Esophagus mucosa (tissue), 1 donor: ENCODE measurements at places on chromosomes 3 and 15. TPM values are rescaled to one million over a fixed set of nuclear protein-coding genes. Genes with fewer than 3 reads are reported as not detected.

- ATAC-seq: peak; percentile 22
Observed at GRCh38 chr3:188861842-188862744, 309.7 kb upstream of the TPRG1 start.

DNA sequence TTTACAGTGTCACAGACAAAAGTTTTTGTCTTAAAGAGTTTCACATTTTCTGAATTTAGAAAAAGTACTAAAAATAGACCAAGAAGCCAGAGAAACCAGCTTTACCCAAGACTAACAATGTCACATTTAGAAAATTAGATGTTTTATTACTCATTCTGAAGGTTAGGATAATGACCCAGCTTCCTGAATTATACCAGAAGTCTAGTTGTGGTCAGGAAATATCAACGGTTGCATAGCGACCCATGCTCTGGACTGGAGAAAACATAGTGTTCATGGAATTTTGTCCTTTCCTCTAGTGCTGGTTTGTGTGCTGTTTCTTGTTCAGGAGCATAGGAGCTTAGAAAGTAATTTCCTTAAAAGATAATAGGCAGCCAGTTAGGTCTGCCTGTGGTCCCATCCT, 59.0 kb downstream of the DPPA2 start:
- no peak for ATAC-seq

DNA sequence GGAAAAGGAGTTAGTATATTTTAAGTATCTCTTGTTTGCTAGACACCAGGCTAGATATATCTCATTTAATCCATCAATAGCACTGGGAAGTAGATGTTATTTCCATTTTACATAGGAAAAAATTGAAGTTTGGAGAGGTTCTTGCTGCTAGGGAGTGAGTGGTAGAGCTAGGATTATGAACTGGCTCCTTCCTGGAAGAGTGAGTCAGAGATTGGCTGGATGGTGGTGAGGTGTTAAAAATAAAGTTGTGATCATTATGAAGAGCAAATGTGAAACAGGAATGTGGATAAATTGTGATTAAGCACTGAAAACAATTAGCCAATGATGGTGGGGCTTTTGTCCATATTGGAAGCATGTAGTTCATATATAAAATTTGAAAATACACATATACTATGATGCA, 234.2 kb downstream of the WNT5A start:
- no peak for ATAC-seq

The RAD51 gene
- 8.2 TPM for total RNA-seq

DNA sequence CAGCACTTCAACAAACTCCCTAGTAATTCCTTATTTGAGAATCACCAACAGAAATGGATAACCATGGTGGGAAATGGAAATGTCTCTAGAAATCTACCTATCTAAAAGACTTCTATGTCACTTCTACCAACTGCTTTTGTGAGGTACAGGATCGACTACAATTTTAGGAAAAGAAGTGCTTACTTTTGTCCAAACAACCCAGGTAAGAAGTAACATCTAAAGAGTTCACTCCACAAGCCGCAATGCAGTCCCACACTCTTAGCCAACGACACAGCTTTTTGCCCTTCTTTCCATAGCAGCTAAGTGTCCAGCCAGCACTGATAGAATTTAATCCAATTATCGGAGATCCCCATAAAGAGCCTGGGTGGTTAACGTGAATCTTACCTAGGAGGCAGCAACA, 28.1 kb downstream of the ANXA2 start:
- ATAC-seq: no peak

GRCh38 chr3:125418306-125418705, 43.2 kb upstream of the ZNF148 start:
- no peak for ATAC-seq

The CLRN1 gene
- not detected for total RNA-seq

The CTXN2 gene
- not detected for total RNA-seq

DNA sequence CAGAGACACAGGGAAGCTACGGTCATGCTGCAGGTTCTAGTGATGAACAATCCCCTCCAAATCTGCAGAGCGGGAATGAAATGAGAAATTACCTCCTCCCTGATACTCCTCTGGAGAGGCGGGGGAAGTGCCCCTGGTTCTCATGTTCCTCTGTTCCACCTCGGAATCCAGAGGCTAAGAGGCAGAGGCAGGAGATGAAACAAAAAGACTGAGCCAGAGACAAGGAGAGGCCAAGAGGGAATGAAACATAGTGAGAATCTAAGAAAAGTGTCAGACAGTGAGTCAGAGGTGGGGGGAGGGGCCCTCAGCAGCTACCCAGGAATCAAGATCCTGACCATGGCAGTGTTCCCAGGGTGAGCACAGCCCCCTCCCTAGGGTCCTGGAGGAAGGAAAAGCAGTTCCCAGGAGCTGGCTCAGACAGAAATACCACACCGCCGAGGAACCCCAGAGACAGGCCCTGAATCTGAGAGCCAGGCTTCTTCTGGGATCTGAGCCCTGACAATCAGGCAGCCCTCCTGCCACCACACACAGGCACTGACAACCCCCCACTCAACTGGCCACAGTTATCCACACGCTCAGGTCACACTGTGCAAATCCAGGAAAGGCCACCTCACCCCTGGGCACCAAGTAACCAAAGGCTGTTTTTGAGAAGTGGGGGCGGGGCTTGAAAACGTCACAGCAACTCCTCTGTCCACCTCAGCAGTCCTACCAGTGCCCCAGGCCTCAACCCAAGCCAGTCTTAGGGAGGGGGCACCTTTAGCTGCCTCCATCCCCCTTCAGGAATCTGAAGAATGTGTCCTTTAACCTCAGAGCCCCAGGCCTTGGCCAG, 2.4 kb downstream of the CSRNP1 start:
- ATAC-seq: peak; percentile 9

GRCh38 chr15:81308260-81308659, 15.7 kb downstream of the STARD5 start:
- ATAC-seq: no peak

- ATAC-seq: no peak
Observed at GRCh38 chr3:141949972-141950371, 73.5 kb downstream of the ATP1B3 start.

GRCh38 chr3:178198329-178198728, 337.9 kb upstream of the KCNMB2 start:
- ATAC-seq: no peak

The INSYN1 gene
- total RNA-seq: 5.1 TPM

DNA sequence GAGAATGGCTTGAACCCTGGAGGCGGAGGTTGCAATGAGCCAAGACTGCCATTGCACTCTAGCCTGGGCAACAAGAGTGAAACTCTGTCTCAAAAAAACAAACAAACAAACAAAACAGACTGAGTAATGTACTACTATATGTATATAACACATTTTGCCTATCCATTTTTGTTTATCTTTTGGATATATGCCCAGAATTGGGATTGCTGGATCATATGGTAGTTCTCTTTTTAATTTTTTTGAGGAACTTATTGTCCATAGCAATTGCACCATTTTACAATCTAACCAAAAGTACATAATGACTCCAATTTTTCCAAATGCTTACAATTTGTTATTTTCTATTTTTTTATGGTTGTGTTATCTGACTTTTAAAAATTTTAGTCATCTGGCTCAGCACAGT, 47.3 kb downstream of the GMPS start:
- ATAC-seq: no peak

- no peak for ATAC-seq
Observed at GRCh38 chr15:48850648-48851047, 27.3 kb upstream of the EID1 start.

- no peak for ATAC-seq
Observed at GRCh38 chr15:62998262-62998890, 44.2 kb upstream of the TPM1 start.

- no peak for ATAC-seq
Observed at GRCh38 chr15:57084192-57084591, 165.7 kb downstream of the TCF12 start.

GRCh38 chr3:55207744-55208143, 279.4 kb downstream of the WNT5A start:
- ATAC-seq: no peak

The RAB27A gene
- total RNA-seq: 12.6 TPM

- no peak for ATAC-seq
Observed at GRCh38 chr3:71579935-71580406, 3.6 kb downstream of the FOXP1 start.

GRCh38 chr15:40736575-40736974, 18.5 kb downstream of the RMDN3 start:
- no peak for ATAC-seq

The CHST2 gene
- total RNA-seq: 1.5 TPM

DNA sequence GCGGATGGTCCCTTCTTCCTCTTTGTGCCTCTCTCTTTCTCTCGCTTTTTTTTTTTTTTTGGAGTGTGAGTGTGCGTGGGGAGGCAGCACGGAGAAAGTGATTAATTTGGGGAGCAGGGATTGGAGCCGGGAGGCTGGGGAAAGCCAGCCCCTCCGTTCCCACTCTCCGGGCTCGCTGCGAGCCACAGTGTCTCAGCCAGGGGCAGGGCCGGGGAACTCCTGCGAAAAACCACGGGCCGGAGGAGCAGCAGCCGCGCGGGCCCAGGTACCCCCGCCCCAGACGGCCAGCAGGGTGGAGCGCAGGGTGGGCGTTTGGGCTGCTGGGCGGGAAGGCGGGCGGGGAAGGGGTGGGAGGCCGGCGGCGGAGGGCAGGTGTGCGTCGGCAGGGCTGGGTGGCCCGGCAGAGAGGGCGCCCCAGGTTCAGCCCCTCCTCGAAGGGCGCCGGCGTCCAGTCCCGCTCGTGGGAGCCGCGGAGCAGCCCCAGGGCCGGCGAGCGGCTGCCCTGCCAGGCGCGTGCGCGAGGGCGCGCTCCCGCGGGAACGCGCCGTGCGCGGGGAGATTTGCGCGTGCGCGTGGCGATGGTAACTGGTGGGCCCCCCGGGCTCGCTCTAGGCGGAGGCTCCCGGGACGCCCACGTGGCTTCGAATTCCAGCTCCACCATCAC, 1.4 kb downstream of the CHL1 start:
- ATAC-seq: peak; percentile 28

GRCh38 chr3:189710620-189711402, 79.6 kb downstream of the TP63 start:
- ATAC-seq: peak; percentile 92

The CDC25A gene
- 3.8 TPM for total RNA-seq

DNA sequence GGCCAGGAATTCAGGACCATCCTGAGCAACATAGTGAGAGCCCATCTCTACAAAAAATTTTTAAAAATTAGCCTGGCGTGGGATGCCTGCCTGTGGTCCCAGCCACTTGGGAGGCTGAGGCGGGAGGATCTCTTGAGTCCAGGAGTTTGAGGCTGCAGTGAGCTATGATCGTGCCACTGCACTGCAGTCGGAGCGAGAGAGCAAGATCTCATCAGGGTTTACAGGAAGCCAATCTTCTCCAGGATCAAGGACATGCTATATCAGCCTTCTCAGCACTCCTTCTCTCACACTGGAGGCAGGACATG, 451 bp upstream of the STOML1 start:
- no peak for ATAC-seq

The FGF12 gene
- total RNA-seq: 0.72 TPM

DNA sequence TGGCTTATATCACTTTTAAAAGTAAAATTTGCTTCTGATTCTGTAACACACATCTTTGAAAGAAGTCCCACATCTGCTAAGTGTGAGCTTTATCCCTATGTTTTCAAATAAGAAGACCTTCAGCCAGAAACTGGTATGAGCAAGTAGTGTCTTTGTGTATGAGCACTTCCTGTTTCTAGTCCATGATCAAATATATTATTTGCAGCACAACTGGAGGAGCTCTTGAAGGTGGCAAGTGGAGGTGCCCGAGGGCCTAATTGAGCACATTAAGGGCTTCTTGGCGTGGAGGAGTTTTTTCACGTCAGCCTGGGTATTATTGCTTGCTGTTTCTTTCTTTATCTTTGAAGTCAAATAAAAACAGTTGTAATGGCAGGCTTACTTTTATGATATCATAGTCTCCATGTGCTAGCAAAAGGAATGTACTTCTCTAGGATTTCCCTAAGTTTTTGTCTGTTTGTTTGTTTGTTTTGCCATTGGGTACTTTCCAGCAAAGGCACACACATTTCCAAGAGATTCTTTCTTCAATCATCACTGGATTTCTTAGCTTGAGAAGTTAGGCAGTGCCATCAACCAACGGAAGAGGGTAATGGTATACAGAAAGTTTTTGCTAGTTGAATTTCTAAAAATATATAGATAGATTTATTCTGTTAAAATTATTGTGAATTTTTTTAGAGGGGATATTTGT, 68.1 kb downstream of the MEIS2 start:
- ATAC-seq: no peak

DNA sequence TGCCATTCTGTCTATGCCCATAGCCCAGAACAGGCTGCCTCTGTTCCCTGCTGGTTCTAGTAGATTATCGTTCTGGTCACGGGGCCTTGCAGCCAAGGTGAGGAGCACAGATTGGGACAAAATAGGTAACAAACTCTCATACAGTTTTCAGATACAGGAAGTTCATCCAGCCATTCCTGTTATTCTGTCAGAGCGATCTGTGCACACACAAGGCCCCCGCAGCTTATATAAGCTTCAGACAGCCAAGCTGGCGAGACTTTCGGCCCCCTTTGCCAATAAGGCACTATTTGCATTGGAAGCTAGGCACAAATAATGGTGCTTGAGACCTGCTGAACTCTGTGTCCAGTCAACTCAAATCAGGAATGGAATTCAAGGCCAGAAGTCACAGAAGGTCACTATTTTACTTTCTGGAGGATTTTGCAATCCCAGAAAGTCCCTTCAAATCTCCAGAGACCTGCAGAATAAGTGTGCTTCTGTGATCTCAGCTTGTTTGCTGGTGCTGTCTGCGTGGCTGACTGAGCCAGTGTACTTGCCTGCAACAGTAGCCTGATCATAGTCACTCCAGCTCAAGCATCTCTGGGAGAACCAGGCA, 69.4 kb downstream of the BFSP2 start:
- ATAC-seq: no peak

DNA sequence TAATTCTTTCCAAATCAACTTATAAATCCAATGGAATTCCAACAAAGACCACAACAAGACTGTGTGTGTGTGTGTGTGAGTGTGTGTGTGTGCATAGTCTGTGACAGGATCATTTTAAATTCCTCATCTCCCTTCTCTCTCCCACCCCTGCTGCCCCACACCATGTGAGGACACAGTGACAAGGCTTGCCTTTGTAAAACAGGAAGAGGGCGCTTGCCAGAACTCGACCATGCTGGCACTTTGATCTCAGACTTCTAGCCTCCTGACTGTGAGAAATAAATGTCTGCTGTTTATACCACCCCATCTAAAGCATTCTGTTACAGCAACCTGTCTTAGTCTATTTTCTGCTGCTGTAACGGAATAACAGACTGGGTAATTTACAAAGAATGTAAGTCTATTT, 99.1 kb downstream of the NSMCE3 start:
- ATAC-seq: no peak

- ATAC-seq: peak; percentile 48
Observed at GRCh38 chr15:33242165-33242564, 47.7 kb upstream of the FMN1 start.

DNA sequence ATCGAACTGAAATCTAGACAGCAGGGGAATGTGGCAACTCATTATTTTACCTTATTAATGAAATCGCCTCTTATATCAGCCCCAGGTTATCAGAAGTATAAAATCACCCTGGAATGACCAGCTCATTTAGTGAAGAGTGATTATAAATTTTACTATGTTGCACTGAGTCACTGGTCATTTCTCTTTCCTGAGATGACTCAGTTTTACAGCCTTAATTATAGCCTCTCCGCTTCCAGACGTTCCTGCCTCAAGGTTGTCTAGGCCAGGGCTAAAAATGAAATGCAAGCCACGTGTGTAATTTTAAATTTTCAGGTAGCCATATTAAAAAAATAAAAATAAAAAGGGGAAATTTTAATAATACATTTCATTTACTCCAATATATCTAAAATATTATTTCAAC, 33.3 kb downstream of the DET1 start:
- ATAC-seq: no peak
